Renal pelvis (tissue), 12 donors: ENCODE measurements at places on chromosomes 1 and 21. TPM values are rescaled to one million over a fixed set of nuclear protein-coding genes. Genes with fewer than 3 reads are reported as not detected.
A peak's percentile ranks its signal among the peaks of the same experiment; 100 is the strongest.

GRCh38 chr1:61828805-61829204 is 86.5 kb downstream of the PATJ start:
- DNase-seq = no peak

Gene IGSF5
- polyA plus RNA-seq = 0.98 TPM

Gene REN
- 71.9 TPM for polyA plus RNA-seq

GRCh38 chr1:28246427-28246832 is 10.5 kb downstream of the ATP5IF1 start:
- DNase-seq = no peak

- no peak for DNase-seq
Observed at GRCh38 chr21:44425895-44426662, 29.2 kb upstream of the LRRC3 start.

Gene CACNA1S
- 0.76 TPM for polyA plus RNA-seq

Gene ADAMTSL4
- polyA plus RNA-seq = 17.7 TPM

- peak; percentile 40 for DNase-seq
Observed at GRCh38 chr1:48182439-48182838, 40.1 kb upstream of the SLC5A9 start.

- no peak for DNase-seq
Observed at GRCh38 chr1:109615879-109616278, 3.5 kb downstream of the GNAT2 start.

DNA sequence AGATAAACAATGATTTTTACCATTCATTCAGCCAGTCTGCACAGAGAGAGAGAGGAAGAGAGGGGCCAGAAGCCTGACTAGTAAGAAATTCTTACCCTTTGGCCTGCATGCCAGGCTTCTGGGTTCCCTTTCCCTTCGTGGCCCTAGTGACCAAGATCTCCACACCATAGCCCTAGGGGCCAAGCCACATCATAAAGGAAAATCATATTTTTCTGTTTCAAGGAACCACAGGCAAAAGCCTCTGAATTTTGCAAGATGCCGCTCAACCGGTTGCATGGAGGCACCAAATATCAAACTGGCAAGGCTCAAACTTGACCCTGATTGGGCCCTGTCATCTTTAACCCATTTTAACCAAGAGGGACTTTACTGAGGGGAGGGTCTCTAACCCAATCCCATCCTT is 103.1 kb upstream of the SOX13 start:
- DNase-seq = no peak

Gene ARID1A
- polyA plus RNA-seq = 101 TPM

Gene CORT
- 1.2 TPM for polyA plus RNA-seq

DNA sequence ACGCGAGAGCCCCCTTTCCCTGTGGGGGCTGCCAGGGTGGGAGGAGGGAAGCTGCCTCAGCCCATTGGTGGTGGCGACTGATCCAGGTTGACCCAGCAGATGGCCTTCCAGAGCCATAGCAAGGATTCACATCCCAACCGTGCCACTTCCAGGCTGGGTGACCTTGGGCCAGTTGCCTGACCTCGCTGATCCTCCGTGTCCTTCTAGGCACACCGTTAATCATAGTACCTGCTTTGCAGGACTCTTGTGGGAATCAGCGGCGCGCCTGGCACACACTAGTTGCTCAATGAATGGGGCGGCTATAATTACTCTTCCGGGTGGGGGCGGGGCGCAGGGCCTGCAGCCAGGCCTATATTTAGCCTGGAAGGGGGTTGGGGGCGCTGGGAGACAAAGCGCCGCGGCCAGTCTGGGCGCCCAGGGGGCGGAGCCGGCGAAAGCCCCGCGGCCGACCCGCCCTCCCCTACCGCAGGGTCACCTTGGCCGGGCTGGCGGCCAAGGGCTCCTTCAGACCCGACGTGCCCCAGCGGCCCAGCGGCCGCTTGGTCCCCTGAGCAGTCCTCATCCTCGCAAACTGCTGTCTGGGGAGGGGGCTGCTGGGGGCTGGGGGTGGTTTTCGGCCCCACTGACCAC is 5.1 kb downstream of the HSPB7 start:
- peak; percentile 52 for DNase-seq

Gene FAM177B
- polyA plus RNA-seq = 0.71 TPM

GRCh38 chr1:211783266-211783665 is 47.3 kb downstream of the LPGAT1 start:
- DNase-seq = no peak

Gene RGS4
- polyA plus RNA-seq = 14.8 TPM

GRCh38 chr1:17239420-17239819 is 9.5 kb upstream of the PADI3 start:
- DNase-seq = peak; percentile 90

DNA sequence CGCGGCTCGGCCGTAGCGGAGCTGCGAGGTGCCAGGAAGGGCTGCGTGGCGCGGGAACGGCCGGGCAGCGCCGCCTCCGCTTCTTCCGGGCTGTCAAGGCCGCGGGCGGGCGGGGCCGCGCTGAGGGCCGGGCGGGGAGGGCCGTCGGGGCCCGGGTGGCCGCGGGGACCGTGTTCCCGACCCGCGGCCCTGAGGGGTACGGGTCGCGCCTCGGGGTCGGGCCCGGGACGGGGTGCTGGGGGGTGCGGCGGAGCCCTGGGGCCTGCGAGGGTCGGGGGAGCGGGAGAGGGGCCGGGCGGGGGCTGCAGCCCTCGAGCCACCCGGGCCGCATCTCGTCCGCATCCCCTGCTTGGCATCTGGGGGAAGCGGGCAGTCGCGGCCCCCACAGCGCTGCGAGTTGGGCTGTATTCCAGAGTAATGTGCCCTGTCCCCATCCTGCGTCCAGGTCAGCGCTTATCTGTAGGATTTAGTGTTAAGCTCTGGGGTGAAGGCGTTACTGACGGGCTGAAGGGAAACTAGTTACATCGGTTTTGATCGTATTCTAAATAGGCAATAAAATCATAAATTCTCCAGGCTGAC is 379 bp downstream of the RER1 start:
- DNase-seq = no peak

Gene ZZZ3
- 55.5 TPM for polyA plus RNA-seq

GRCh38 chr21:33449616-33450015 is 30.2 kb downstream of the TMEM50B start:
- DNase-seq = no peak

Gene SYT11
- 17.4 TPM for polyA plus RNA-seq

DNA sequence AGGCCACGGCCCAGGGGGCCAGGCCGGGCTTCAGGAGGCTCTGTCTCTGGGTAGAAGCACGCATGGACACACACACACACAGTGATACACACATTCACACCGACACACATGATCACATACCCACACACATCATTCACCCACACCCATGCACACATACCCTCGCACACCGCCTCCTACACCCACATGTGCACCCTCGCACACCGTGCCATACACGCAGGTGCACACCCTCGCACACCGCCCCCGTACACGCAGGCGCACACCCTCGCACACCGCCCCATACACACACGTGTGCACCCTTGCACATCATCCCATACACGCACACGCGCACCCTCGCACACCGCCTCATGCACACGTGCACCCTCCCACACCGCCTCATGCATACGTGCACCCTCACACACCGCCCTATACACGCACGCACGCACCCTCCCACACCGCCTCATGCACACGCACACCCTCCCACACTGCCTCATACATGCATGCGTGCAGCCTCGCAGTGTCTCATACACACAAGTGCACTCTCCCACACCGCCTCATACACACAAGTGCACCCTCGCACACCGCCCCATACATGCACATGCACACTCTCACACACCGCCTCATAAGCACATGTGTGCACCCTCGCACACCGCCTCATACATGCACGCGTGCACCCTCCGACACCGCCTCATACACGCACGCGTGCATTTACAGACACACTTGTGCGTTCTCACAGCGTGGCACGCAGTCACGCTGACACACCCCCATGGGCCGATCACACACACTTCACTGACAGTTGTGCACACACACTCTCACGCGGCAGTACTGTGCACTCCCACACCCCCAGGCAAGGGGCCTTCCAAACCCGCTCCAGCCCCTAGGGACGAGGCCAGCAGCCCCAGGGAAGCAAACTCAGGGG is 128.1 kb downstream of the SIK1 start:
- DNase-seq = no peak
